ENCODE measurements at places on chromosomes 11 and 22. TPM values are rescaled to one million over a fixed set of nuclear protein-coding genes. Genes with fewer than 3 reads are reported as not detected.

The CRYBB2 gene
- not detected for total RNA-seq

The RAB38 gene
- 118 TPM for total RNA-seq

The LARGE2 gene
- 11.7 TPM for total RNA-seq

The APOL3 gene
- 2.9 TPM for total RNA-seq

The SCN4B gene
- total RNA-seq = 0.43 TPM

The DRD2 gene
- total RNA-seq = not detected

The HNRNPUL2 gene
- 6.0 TPM for total RNA-seq

The MYRF gene
- 0.72 TPM for total RNA-seq

The GRM5 gene
- not detected for total RNA-seq

The PTPRCAP gene
- total RNA-seq = 0.24 TPM

The MFRP gene
- total RNA-seq = not detected

The DAGLA gene
- total RNA-seq = under 0.01 TPM

The SMC1B gene
- total RNA-seq = not detected

The DEUP1 gene
- not detected for total RNA-seq

The MMP13 gene
- not detected for total RNA-seq

Measured in tracheal epithelial cell (primary cell).